ENCODE measurements at places on chromosomes 16 and 17. TPM values are rescaled to one million over a fixed set of nuclear protein-coding genes. Genes with fewer than 3 reads are reported as not detected.

GRCh38 chr16:48206594-48207242 is 37.4 kb upstream of the LONP2 start:
- no peak for DNase-seq

- DNase-seq, result no peak
Measured at GRCh38 chr16:89292443-89293078, 75.1 kb downstream of the ZNF778 start.

GRCh38 chr17:74796866-74797265 is 20.7 kb upstream of the NAT9 start:
- DNase-seq, result no peak

GRCh38 chr17:68867759-68868516 is 87.3 kb downstream of the ABCA8 start:
- no peak for DNase-seq

GRCh38 chr16:27539120-27539519 is 10.6 kb downstream of the GTF3C1 start:
- no peak for DNase-seq

DNA sequence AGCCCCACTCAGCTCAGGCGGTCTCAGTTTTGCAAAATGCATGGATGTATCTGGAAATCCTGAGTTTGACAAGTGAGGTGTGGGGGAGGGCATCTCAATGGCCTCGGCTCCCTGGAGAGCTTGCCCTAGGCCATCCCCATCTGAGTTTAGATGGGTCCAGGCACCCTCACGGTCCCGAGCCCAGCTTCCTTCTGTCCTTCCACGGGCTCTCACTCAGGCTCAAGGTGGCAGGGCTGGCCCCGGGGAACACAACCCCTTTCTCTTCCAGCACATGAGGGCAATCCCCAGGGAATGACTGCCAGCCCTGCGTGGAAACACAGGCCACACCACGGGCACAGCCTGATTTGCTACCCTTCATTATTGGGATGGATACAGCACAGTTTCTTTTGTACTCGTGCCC is 58.4 kb downstream of the AMFR start:
- DNase-seq, result peak; percentile 24

- no peak for DNase-seq
Measured at GRCh38 chr17:37182786-37183465, 192.9 kb upstream of the C17orf78 start.

DNA sequence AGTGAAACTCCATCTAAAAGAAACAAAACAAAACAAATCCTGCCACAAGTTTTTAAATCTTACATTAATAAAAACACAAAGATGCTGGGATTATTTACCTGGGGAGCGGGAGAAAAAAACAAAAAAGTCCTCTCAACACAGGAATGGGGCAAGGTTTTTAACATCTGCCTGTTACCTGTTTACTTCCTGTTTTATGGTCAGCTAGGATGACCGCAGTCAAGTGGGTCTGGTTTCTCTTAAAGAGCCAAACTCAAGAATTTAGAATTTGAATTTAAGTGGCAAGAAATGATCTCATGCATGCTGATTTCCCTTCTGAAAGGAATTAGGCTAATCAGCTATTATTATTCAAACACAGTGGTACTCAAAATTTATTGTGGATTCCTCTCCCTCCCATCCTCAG is 39.7 kb upstream of the TBC1D3K start:
- DNase-seq, result no peak

DNA sequence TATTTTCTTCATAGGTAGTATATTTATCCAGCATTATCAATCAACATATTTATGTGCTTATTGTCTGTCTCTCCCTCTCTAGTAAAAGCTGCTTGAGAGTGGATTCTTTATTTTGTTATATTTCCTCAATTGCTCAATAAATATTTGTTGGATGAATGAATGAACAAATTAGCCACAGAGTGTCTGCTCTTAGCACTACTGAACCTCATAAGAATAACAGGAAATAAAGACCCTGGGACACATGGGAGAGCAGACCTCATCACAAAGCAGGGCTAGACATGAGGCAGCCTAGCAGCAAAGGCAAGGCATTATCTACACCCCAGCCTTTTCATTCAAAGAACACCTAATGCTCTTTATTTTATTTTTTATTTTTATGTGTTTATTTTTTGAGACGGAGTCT is 34.9 kb upstream of the TANC2 start:
- DNase-seq, result no peak

DNA sequence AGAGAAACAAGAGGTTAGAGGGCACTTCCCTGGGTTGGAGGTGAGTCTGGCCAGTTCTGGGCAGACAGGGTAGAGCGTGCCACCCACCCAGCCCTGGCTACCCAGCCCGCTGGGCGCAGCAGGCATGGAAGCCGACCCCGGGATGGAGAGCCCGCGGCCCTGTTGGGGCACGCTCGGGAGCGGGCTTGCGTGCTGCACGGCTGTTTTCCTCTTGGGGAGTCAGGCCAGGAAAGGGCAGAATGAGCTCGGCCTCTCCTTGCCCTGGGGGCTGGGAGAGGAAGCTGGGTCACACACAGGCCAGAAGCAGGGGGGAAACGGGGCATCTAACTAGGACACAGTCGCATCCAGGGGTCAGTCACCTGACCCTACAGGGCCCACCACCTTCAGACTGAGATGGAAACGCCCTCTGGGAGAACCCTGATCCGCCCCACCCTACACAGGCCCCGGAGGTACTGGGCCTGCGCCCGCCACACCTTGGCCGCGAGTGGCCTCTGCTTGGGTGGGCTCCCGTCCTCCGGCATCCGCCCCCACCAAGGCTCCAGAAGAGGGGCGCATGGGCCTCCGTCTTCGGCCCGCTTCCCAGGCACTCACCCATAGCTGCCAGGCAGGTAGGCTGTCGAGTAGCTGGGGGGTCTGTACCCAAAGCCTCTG is 1.2 kb downstream of the SOX15 start:
- no peak for DNase-seq

DNA sequence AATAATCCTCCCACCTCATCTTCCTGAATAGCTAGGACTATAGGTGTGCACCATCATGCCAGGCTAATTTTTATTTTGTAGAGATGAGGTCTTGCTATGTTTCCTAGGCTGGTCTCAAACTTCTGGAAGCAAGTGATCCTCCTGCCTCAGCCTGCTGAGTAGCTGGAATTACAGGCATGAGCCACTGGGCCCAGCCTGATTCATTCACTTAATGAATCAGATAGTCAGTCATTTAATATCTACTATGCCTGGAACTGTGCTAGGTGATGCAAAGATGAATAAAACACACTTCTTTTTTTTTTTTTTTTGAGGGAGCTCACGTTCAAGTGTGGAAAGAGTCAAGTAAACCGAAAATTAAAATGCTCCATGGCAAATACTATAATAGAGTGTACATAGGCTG is 39.4 kb downstream of the EFCAB13 start:
- DNase-seq, result no peak

GRCh38 chr16:17518441-17518840 is 47.7 kb upstream of the XYLT1 start:
- no peak for DNase-seq

RASD1 gene
- total RNA-seq, result 2.6 TPM

CYGB gene
- 6.1 TPM for total RNA-seq

SLC6A4 gene
- 0.12 TPM for total RNA-seq

MEAK7 gene
- total RNA-seq, result 8.6 TPM

GABARAP gene
- 560 TPM for total RNA-seq

C16orf90 gene
- total RNA-seq, result not detected

NXPH3 gene
- total RNA-seq, result 12.1 TPM

USP10 gene
- 68.4 TPM for total RNA-seq

C1QTNF1 gene
- total RNA-seq, result 50.2 TPM

AANAT gene
- total RNA-seq, result not detected
